Epithelial cell of proximal tubule (primary cell): ENCODE measurements at places on chromosomes 5 and 9. TPM values are rescaled to one million over a fixed set of nuclear protein-coding genes. Genes with fewer than 3 reads are reported as not detected.

The CA9 gene
- 0.43 TPM in 1 of 2 replicates, not detected in the other for total RNA-seq

The CDH12 gene
- not detected in 2 replicates for total RNA-seq

The EQTN gene
- not detected in 2 replicates for total RNA-seq

The HTR4 gene
- total RNA-seq, result not detected in 2 replicates

The RANBP17 gene
- 3.3 and 15.0 TPM in 2 replicates for total RNA-seq
